ENCODE measurements at places on chromosomes 7 and 10. TPM values are rescaled to one million over a fixed set of nuclear protein-coding genes. Genes with fewer than 3 reads are reported as not detected.

Gene GPR26
- not detected for total RNA-seq

Gene ADIRF
- not detected for total RNA-seq

Gene RNF133
- total RNA-seq = not detected

Gene ZNF107
- 36.7 TPM for total RNA-seq

Gene PHYHIPL
- not detected for total RNA-seq

Gene SLC26A5
- not detected for total RNA-seq

Gene SYT15B
- total RNA-seq = not detected

Gene WBP1L
- 43.0 TPM for total RNA-seq

Gene NRF1
- 22.5 TPM for total RNA-seq

Gene PRTFDC1
- total RNA-seq = not detected

Gene FRA10AC1
- total RNA-seq = 11.6 TPM

- no peak for DNase-seq
Measured at GRCh38 chr10:59463909-59464308, 101.6 kb upstream of the FAM13C start.

GRCh38 chr10:103480521-103480920 is 1.5 kb upstream of the CALHM3 start:
- DNase-seq = no peak

DNA sequence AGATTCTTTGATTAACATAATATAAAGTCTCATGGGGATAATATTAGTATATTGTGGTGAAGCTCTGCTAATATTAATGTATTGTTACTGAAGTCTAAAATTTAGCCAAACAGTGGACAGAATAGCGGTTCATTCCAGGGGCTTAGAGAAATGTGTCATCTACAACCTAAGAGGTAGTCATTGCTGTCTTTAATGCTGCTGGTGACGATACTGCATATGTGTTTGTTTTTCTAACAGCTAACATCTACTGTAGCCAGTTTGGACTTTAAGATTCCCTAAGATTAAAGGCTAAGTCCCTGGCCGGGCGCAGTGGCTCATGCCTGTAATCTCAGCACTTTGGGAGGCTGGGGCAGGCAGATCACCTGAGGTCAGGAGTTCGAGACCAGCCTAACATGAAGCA is 102.0 kb upstream of the SAMD8 start:
- no peak for DNase-seq

GRCh38 chr7:108045154-108045553 is 42.2 kb upstream of the LAMB1 start:
- no peak for DNase-seq

GRCh38 chr10:74507951-74508350 is 318.4 kb upstream of the KAT6B start:
- no peak for DNase-seq

DNA sequence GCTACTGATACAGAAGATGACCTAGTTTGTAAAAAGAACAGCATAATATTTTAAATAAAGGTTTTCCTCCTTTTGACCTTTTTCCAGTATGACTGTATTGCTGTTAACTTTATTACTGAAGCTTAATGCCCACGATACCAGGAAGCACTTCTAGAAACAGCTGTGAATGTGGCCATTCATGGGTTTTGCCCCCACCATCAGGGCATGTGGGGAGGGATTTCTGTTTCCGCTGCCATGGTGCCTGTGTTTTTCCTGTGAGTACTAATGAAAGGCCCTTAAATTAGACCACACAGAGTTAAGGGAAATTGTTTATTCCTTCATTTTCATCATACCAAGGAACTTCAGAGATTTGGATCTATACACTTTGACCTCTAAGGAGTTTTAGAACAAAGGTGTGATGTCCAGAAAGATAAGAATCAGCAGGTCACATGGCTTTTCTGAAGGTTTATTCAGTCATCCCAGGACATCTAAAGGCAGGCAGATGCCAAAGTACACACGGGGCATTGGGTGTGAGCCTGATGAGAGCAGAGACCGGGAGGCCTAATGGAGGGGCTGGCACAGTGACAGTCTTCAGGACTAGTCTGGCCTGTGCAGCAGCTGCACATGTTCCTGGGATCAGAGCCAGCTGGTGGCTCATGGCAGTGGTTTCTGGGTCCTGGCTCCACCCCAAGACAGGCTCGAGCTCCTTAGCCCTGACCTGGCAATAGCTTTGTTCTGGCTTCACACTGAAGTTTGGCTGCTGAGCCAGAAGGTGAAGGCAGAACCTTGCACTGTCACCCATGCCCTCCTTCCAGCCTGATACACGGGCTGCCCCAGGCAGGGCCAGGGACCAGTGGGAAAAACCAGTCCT is 190.9 kb downstream of the REEP3 start:
- DNase-seq = no peak

DNA sequence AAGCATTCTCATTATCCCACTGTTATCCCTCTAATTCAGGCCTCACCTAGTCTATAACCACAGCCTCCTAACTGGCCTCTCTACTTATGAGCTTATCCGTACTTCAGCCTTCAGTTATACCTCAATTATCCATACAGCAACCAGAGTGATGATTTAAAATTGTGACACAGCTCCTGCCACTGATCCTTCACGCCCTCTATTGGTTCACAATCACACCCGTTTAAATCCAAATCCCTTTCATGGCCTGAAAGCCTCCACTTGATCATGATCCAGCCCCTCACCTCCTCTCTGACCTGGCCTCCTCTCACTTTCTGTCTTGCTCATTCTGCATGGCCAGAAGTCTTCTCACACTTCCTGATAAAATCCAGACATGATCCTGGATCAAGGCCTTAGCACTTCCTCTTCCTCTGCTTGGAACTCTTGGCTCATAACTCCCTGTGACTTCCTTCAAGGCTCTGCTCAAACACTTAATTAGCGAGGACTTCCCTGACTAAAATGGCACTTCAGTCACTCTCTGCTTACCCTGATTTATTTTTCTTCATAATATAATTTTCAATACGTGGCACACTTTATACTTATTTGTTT is 19.0 kb upstream of the TMEM26 start:
- DNase-seq = no peak

DNA sequence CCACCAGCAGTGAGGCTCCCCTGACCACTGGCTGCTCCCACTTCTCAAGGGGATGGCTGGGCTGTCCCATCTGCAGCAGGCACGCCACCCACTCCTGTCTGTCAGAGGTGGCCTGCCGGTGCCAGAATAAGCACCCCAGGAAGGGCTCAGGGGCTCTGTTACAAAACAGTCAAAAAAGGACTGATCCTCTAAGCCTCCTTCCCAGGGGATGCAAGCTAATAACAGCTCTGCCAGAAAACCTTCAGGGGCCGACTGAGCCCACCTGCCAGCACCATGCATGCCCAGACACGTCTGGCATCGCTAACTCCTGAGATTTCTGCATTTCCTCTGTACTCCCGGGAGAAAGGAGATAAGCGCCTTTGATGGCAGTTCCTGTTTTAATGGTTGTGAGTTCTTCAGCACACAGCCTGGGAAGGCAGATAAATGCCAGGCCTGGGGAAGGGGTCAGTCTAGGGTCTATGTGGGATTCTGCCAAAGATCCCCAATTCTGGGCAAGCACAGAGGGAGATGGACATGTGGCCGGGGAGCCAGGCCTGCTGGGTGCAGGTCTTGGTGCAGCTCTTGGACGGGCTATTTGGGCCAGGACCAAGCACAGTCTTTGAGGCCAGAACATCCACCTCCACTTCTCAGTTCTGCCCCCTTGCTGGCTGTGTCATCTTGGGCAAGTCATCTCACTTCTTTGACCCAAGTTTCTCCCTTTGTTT is 128.4 kb downstream of the ARHGAP22 start:
- no peak for DNase-seq

- no peak for DNase-seq
Measured at GRCh38 chr7:55210716-55211115, 154.4 kb upstream of the LANCL2 start.

GRCh38 chr7:25289518-25289917 is 61.2 kb upstream of the NPVF start:
- no peak for DNase-seq

DNA sequence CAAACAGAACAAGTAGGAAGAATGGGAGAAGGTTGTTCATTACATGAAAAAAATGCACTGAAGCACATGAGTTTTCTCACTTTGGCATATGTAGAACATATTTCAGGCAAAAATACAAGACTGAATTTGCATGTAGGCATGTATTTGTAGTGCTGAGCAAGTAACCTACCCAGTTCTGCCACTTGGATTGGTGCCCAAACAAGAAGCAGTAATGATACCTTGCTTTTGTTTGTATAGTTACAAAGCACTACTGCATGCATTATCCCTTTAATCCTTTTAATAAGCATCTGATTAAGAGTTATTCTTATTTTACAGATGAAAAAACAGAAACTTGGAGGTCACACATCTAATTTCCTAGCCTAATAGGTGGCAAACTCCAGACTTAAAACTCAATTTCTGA is 23.1 kb upstream of the CTTNBP2 start:
- no peak for DNase-seq

- no peak for DNase-seq
Measured at GRCh38 chr7:153383781-153384180, 624.2 kb downstream of the ACTR3B start.

GRCh38 chr10:34392641-34393170 is 422.4 kb downstream of the PARD3 start:
- DNase-seq = no peak

DNA sequence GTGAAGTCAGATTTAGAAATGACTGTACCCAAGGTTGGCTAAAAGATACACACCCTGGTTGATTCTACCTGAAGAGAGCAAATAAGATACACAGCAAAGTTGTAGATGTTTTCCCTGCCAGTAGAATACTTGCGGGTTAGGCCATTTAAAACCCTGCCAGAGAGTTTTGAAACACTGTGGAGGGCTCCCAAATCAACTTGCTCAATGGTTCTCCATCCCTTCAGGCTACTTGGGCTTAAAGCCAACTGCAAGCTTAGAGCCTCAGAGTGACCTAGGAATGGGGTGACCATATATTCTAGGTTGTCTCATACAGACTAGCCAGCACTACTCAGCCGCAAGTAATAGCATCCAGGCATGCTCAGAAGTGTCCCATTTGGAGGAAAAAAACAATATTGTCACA is 10.0 kb downstream of the CAV1 start:
- no peak for DNase-seq

GRCh38 chr7:101186844-101187428 is 6.8 kb upstream of the NAT16 start:
- peak; percentile 54 for DNase-seq

DNA sequence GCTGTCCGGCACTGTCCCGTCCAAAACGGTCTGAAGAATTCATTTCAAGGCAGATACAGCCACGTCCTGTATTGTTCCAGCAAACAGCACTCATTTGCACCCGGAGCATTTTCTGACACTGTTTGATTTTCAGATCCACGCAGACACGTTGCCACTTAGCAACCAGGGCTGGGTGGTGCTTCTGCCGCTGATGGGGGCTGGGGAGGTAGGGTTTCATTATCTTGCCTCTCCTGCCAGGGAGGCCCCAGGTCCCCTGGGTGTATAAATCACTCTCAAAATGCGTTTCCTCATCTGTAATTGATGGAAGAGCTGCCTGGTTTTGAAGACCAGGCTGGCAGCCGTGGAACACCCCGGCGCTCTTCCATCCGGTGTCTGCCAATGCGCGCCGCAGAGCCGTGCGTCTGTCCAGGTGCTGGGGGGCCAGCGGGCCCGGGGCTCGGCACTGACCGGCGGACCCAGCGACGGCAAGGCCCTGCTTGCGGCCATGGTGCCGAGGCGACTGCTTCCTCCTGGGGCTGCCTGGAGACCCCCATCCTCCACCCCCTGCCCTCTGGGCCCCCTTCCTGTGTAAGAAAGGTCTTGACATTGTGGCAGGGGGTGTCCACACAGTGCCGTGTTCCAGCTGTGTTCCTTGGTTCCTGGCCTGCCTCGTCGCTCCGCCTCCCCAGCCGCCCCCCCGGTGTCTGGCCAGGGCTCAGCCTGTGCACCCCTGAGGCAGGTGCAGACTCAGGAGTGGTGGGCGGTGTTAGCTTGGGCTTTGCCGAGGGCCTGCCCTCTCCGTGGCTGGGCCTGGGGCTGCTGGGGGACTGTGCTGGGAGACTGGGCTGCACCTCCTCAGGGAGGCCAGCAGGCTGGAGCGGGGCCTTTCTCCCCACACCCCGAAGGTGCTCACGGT is 16.6 kb downstream of the ADGRA1 start:
- no peak for DNase-seq

- no peak for DNase-seq
Measured at GRCh38 chr10:79140855-79141254, 72.1 kb downstream of the ZMIZ1 start.

- no peak for DNase-seq
Measured at GRCh38 chr7:100472854-100473499, 6.0 kb downstream of the TSC22D4 start.

DNA sequence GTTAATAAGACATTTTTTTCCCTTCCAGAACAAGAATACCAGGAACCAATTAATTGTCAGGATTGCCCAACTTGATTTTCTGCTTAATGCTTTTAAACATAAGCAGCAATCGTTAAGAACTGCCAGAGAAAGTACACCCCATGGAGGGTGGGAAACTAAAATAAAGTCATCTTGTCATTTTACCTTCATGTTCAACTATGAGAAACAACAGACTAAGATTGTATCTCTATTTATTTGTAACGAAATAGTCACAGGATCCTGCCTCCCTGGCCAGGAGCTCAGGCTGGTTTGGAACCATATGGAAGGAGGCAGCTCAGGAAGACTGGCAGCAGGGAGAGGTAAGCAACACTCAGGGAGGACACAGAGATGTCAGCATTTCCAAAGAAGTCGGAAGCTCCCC is 129.6 kb downstream of the TNS3 start:
- DNase-seq = no peak

GRCh38 chr7:141073173-141073640 is 657 bp upstream of the TMEM178B start:
- no peak for DNase-seq

- DNase-seq = no peak
Measured at GRCh38 chr7:36051501-36051900, 101.6 kb upstream of the EEPD1 start.

GRCh38 chr7:138460649-138461607 is 869 bp downstream of the TRIM24 start:
- peak; percentile 88 for DNase-seq

DNA sequence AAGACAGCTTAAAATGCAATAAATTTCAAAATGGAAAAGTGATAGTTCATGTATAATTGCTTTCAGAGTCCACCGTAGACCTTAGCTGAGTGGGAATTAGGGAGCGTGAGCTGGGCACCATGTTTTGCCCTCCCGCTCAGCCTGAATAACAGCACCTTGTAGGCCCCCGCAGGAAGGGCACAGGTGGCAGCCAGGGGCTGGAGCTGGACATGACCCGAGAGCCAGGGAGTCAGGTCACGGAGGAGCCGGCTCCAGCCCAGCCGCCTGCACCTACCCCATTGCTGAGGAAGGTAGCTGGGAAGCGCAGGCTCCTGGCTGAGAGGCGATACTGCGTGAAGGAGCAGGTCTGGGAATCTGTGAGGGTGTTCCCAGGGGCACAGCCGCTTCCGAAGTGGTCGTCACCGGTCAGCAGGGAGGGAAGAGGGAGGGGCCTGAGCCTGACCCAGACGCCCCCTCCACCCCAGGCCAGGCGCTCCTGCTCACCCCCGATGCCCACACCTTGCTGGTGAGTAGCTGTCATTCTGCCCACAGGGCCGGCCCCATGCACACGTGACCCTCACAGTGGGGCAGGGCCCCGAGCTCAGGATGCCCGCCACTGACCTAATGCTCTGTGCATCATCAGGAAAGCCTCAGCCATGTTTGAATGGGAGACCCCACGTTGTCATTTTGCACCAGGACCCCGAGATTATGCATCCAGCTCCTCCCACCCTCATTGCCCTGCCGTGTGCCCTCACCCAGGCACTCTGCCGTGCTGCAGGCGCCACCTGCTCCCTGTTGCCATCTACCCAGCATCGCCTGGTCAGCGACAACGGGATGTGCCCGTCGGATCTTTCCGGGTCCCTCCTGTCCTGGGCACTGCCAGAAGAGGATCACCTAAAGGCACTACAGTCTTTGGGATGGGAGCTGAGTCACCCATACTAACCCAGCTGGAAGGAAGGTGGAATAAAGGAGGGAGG is 129.2 kb upstream of the TCERG1L start:
- no peak for DNase-seq
